ENCODE measurements at places on chromosomes 4 and X.

- H3K4me1 ChIP-seq = peaks cover 14% of the 10 kb centered on the region
- no peaks in the 10 kb centered on the region for H3K27me3 ChIP-seq
- no peak overlapping the region for H3K4me3 ChIP-seq
- no peaks in the 10 kb centered on the region for H3K36me3 ChIP-seq
- peak; percentile 88 for DNase-seq
These were observed 143.5 kb upstream of the GALNT7 start for GRCh38 chr4:173025131-173025530.

GRCh38 chrX:124280294-124280902 is 52.1 kb upstream of the TEX13D start:
- H3K36me3 ChIP-seq = no peaks in the 10 kb centered on the region
- H3K27ac ChIP-seq = no peak overlapping the region
- H3K27me3 ChIP-seq = no peaks in the 10 kb centered on the region
- H3K4me1 ChIP-seq = no peaks in the 10 kb centered on the region
- DNase-seq = no peak

DNA sequence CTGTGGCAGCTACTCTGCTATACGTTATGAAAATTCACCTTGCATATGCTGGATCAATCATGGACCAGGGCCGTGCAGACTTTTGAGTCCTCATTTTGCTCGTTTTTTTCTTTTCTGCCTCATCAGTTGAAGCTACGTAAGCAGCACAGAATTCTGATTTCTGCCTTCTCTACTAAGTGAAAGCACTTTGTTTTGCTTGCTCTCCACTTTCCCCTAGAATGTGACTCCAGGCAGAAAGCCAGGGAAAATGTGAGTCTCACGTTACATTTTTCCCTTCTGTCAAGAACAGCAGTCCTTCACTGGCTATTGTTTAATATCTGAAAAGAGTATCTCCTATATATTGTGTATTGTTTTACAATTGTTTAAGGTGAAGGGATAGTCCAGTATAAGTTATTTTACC is 1840.1 kb downstream of the PCDH7 start:
- no peaks in the 10 kb centered on the region for H3K4me1 ChIP-seq
- H3K36me3 ChIP-seq = no peaks in the 10 kb centered on the region
- no peaks in the 10 kb centered on the region for H3K27me3 ChIP-seq
- H3K27ac ChIP-seq = no peak overlapping the region

GRCh38 chr4:86432559-86433134 is 72.8 kb upstream of the MAPK10 start:
- H3K4me1 ChIP-seq = no peaks in the 10 kb centered on the region
- H3K27ac ChIP-seq = no peak overlapping the region
- H3K4me3 ChIP-seq = no peak overlapping the region
- no peaks in the 10 kb centered on the region for H3K36me3 ChIP-seq

- H3K27me3 ChIP-seq = no peaks in the 10 kb centered on the region
- DNase-seq = no peak
- H3K4me1 ChIP-seq = peaks cover 22% of the 10 kb centered on the region
- H3K27ac ChIP-seq = no peak overlapping the region
- no peak overlapping the region for H3K4me3 ChIP-seq
These were observed 54.6 kb downstream of the GAB1 start for GRCh38 chr4:143391261-143391660.

GRCh38 chr4:89715631-89716030 is 121.3 kb downstream of the SNCA start:
- no peak overlapping the region for H3K4me3 ChIP-seq
- H3K4me1 ChIP-seq = no peaks in the 10 kb centered on the region
- no peak for DNase-seq

Measured in stomach (tissue), 19 donors.